ENCODE measurements at places on chromosomes 4 and X. TPM values are rescaled to one million over a fixed set of nuclear protein-coding genes. Genes with fewer than 3 reads are reported as not detected.

DNA sequence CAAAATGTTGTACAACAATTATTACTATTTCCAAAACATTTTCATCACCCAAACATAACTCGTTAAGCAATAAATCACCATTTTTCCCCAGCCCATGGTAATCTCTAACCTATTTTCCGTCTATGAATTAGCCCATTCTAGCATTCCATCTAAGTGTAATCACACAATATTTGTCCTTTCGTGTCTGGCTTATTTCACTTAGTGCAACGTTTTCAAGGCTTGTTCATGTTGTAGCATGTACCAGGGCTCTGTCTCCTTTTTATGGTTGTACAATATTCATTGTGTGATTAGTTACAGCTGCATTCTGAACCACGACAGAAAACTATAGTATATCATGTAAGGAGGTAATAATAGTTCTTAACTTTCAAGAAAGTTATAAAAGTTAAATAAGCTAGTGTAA, 656.0 kb upstream of the HS3ST1 start:
- no peak for DNase-seq
- H3K36me3 ChIP-seq, result no peaks in the 10 kb centered on the region
- no peaks in the 10 kb centered on the region for H3K27me3 ChIP-seq
- H3K4me3 ChIP-seq, result no peak overlapping the region

DNA sequence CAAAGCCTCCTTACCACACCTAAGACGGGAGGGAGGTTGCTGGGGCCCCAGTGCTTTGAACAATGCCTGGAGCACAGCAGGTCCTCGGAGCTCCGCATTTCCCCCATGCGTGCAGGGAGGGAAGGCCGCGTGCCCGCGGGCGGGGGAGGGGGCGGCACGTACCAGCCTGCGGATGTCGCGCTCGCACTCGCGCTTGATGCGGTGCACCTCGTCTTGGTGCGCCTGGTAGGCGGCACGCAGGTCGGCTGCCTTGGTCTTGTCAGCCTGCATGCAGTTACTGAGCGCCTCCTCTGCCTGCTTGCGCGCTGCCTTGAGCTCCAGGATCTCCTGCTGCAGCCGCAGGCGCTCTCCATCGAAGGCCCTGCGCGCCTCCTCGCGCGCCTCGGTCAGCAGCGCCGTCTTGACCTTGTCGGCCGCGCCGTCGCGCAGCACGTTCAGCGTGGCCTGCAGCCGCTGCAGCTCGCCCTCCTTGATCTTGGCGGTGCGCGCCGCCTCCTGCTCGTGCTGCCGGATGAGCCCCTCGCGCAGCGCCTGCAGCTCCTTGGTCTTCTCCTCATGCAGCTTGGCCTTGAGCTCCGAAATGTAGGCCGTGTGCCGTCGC, 87.2 kb upstream of the C4orf50 start:
- peaks cover 2% of the 10 kb centered on the region for H3K27me3 ChIP-seq
- no peak for DNase-seq
- H3K4me3 ChIP-seq, result no peak overlapping the region
- H3K36me3 ChIP-seq, result peaks cover 5% of the 10 kb centered on the region
- no peaks in the 10 kb centered on the region for H3K4me1 ChIP-seq

Gene CYLC1
- not detected for total RNA-seq

Gene POU3F4
- total RNA-seq, result not detected

Gene BMP3
- total RNA-seq, result not detected
